IMR-90 (cell line): ENCODE measurements at places on chromosomes 5 and 9. TPM values are rescaled to one million over a fixed set of nuclear protein-coding genes. Genes with fewer than 3 reads are reported as not detected.

Gene CENPK
- 6.6 and 9.4 TPM in 2 replicates for polyA plus RNA-seq

Gene C8G
- polyA plus RNA-seq: 0.37 and 0.80 TPM in 2 replicates

Gene ERCC6L2
- polyA plus RNA-seq: 12.1 and 13.0 TPM in 2 replicates

Gene PKN3
- 3.8 and 5.7 TPM in 2 replicates for polyA plus RNA-seq

Gene KIF4B
- 0.03 TPM in 2 replicates for polyA plus RNA-seq

Gene PCDHGB3
- polyA plus RNA-seq: 3.3 and 3.4 TPM in 2 replicates

Gene TNFSF8
- polyA plus RNA-seq: not detected in 2 replicates
